ENCODE measurements at places on chromosomes 2 and 18. TPM values are rescaled to one million over a fixed set of nuclear protein-coding genes. Genes with fewer than 3 reads are reported as not detected.

DNA sequence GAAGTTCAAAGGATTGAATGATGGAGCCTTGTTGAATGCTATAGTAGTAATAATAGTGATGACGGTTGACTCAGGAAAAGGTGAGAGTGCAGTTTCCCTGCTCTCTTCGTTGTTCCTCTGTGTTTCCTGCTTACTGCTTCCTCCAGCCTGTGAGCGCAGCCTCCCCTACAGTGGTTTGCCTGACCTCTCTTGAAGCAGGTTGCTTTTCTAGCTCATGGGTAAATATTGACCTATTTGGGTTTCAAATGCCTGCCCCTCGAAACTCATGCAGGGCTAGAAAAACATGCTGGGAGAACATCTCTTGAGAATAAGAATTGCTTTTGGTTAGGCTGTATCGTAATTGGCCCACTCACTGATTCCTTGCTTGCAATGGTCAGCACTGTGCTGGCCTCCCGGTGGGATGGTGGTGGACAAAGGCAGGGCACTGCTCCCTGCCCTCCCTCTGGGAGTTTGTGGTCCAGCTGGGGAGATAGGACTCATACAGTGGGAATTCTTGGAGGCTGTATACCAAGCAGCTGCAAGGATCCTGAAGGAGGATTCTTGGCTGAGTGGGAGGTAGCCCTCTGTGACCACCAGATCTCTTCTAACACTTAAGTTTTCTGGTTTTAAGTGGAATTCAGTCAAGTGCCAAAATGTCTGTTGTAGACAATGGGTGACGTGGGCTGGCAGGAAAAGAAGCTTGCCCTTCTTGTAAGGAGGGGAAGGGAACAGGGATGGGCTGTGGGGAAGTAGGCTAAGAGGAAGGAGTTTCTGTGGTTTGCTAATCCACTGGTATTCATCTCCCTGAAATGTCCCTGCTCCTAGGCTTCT, 5.4 kb upstream of the RNF181 start:
- no peak for DNase-seq

GRCh38 chr2:190432567-190433231, 24.5 kb downstream of the MFSD6 start:
- DNase-seq: no peak

The VWC2L gene
- not detected for total RNA-seq

GRCh38 chr2:14621114-14621513, 11.4 kb upstream of the LRATD1 start:
- no peak for DNase-seq

GRCh38 chr2:113716291-113716690, 40.2 kb downstream of the SLC35F5 start:
- no peak for DNase-seq

The NEURL3 gene
- not detected for total RNA-seq

DNA sequence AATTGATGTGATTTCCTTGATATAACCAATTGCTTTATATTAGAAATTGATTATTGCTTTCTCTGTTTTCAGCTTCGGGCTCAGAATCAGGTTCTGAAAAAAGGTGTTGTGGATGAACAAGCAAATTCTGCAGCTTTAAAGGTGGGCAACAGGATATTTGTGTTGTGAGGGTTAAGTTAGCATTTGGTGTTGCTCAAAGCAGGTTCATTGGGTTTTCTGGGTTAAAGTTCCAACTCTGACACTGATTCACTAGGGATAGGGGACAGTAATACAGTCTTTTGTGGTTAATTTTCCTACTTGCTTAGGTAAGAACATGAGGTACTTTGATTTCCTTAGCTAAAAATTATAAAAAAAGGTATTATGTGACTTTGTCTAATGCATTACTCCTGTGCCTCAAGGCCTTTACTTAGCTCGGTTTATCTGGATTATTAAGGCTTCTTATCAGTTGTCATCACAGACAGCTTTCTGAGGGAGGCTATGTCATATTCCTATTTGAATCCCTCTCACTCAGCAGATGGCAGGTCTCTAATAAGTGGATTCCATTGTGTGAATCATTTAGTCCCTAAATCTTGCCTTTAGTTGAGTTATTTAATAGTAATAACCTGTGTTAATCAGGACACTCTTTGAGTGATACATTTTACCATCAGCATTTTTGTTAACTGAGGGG, 78.9 kb upstream of the STON1 start:
- no peak for DNase-seq

- no peak for DNase-seq
Measured at GRCh38 chr2:134835471-134835870, 2.9 kb upstream of the ACMSD start.

GRCh38 chr2:172829229-172829628, 93.6 kb downstream of the RAPGEF4 start:
- no peak for DNase-seq

The ACADL gene
- not detected for total RNA-seq
